ENCODE measurements at places on chromosomes 12 and 14.

DNA sequence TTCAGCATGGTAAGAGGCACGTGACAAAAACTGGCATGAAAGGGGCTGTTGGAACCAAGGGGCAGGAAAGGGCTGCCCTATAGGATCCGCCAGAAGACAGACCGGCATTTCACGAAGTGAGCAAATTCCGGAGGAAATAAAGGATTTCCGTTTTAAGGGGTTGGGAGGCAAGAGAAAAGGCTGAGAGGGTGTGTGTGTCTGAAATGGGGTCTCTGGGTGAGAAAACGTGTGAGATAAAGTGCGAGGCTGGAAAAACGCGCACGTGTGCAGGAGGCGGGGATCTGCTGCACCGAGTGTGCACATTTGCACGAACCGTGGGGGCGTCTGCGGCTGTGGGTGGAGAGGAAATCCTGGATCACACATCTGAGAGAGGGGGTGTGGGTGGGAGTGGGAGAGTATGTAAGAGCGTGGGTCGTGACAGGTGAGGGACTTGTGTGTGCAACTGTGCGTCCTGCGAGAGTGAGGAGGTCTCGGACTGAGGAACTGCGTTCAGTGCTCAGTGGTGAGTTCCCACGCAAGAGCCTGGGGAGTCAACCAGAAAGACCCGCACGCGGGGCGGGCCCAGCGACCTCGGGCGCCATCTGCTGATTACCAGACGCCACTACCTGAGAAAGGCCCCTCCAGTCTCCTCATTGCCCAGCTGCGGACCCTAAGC lies 37.0 kb upstream of the P2RX7 start:
- peak; percentile 76 for DNase-seq
- peaks cover 16% of the 10 kb centered on the region for H3K27me3 ChIP-seq

DNA sequence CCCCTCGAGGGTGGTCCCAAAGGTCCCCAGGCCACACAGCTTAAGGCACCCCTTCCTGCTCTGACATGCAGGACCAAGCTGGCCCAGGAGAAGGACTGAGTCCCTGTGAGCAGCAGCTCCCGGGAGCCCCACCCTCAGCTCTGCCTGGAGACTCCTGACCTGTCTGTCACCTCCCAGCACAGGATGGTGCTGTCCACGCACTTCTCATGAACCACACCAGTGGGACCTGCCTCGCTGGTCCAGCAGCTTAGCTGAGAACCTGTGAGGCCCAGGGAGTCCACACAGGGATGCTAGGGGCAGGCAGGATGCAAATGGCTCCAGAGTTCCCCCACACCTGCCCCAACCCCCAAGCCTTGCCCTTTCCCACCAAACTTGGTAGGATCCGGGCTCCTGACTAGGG lies 27.7 kb downstream of the CCDC85C start:
- H3K27ac ChIP-seq: no peak overlapping the region
- no peaks in the 10 kb centered on the region for H3K36me3 ChIP-seq
- no peaks in the 10 kb centered on the region for H3K4me1 ChIP-seq

DNA sequence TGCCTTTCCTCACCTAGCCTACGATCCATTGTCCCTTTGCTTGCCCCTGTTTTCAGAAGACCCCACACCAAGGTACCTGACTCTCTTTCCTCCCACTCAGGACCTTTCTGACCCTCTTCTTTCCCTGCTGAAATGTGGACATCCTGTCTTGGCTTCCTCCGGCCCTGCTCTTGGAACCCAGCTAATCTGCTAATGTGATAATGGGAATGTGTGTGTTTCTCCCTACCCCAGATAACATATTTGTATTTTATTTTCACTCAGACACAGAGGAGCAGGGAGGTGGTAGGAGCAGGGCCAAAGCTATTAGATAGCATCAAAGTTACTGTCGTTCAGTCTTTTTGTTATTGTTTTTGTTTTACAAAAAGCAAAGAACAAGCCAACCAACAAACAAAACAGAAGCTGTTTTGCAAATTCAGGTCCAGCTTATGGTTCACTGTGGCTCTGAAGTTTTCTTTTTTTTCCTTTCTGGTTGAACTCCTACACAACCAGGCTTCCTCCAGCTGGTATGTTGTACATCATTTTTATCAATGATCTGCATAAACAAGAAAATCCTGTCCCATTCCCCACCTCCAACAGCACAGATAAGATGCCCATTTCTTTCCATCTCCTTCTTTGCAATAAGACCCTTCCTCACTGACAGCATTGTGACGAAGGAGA lies 137.3 kb downstream of the C12orf75 start:
- H3K4me1 ChIP-seq: no peaks in the 10 kb centered on the region
- H3K27ac ChIP-seq: no peak overlapping the region
- H3K36me3 ChIP-seq: no peaks in the 10 kb centered on the region
- DNase-seq: no peak

DNA sequence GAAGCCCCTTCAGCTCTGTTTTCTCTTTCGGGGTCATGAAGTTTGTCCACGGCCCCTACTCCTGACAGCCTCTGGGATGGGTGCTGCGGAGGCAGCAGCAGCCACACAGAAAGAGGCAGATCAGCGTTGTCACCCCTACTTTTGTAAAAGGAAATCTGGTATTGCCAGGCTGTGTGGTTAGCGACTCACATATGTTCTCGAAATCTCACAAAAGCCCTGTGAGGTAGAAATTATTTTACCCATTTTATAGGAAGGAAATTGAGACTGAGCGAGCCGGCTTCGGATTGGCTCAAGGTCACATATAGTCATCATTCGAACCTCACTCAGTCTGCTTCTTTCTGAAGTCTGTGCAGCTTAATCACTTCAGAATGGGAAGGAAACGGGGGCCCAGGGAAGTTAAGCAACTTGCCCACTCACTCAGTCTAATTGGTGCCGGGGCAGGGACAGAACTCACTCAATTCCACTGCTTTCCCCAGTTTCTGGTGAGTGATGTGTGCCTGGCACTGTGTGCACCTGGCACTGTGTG lies 1.1 kb upstream of the CKAP4 start:
- no peaks in the 10 kb centered on the region for H3K36me3 ChIP-seq
- peak overlapping the region; percentile 55 for H3K27ac ChIP-seq
- H3K4me3 ChIP-seq: peak overlapping the region; percentile 71
- peak; percentile 27 for DNase-seq
- H3K4me1 ChIP-seq: peaks cover 11% of the 10 kb centered on the region

GRCh38 chr12:32400114-32400672 lies 835 bp downstream of the FGD4 start:
- H3K4me3 ChIP-seq: peak overlapping the region; percentile 65
- no peak for DNase-seq
- peaks cover 47% of the 10 kb centered on the region for H3K27me3 ChIP-seq
- H3K36me3 ChIP-seq: no peaks in the 10 kb centered on the region

GRCh38 chr12:17108877-17109541 lies 503.0 kb upstream of the LMO3 start:
- no peak overlapping the region for H3K4me3 ChIP-seq
- H3K4me1 ChIP-seq: no peaks in the 10 kb centered on the region
- H3K36me3 ChIP-seq: no peaks in the 10 kb centered on the region
- H3K27ac ChIP-seq: no peak overlapping the region

- H3K27me3 ChIP-seq: no peaks in the 10 kb centered on the region
- no peaks in the 10 kb centered on the region for H3K36me3 ChIP-seq
- H3K4me3 ChIP-seq: no peak overlapping the region
- peaks cover 3% of the 10 kb centered on the region for H3K4me1 ChIP-seq
- DNase-seq: no peak
Observed at GRCh38 chr12:587132-588023, 75.9 kb downstream of the NINJ2 start.

DNA sequence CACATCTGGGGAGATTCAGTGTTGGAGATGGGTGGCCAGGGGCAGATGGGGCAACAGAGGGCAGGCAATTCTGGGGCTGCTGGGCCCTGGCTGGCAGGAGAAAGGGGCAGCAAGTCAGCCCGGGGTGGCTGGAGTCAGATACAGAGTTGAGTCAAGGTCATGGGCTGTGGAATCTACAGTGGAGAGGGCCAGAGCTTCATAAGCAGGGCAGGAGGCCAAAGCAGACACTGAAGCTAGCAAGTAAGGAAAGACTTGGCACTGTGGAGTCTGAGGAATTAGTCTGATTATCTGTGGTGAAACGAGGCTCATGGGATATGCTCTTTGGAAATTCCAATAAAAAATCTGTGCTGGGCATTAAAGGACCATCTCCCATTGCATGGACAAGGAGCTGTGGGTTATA lies 95.5 kb downstream of the TMX1 start:
- no peak overlapping the region for H3K4me3 ChIP-seq
- H3K27me3 ChIP-seq: no peaks in the 10 kb centered on the region
- no peaks in the 10 kb centered on the region for H3K4me1 ChIP-seq
- DNase-seq: no peak
- no peaks in the 10 kb centered on the region for H3K36me3 ChIP-seq

DNA sequence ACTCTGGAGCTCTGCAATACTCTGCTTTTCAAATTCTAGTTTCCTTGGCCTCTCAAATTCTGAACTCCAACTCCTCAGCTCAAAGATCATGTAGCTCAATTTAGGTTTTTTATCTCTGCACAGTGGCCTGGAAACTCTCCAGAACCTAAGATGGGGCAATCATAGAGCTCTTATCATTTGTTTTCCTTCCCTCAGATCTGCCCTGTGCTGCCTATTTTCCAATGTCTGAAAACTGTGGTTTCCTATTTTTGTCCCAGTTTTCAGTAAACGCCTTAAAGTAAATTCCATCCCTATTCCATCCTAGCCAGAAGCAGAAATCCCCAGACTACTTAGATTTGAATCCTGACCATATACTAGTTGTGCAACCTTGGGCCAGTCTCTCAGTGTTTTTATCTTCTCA lies 73.2 kb downstream of the CEP83 start:
- H3K4me3 ChIP-seq: no peak overlapping the region
- DNase-seq: no peak
- H3K4me1 ChIP-seq: no peaks in the 10 kb centered on the region
- H3K27ac ChIP-seq: no peak overlapping the region

- H3K27ac ChIP-seq: no peak overlapping the region
- no peaks in the 10 kb centered on the region for H3K27me3 ChIP-seq
- H3K4me1 ChIP-seq: peaks cover 12% of the 10 kb centered on the region
- no peak for DNase-seq
- peaks cover 44% of the 10 kb centered on the region for H3K36me3 ChIP-seq
- no peak overlapping the region for H3K4me3 ChIP-seq
Observed at GRCh38 chr12:132649226-132649945, 30.8 kb downstream of the P2RX2 start.

DNA sequence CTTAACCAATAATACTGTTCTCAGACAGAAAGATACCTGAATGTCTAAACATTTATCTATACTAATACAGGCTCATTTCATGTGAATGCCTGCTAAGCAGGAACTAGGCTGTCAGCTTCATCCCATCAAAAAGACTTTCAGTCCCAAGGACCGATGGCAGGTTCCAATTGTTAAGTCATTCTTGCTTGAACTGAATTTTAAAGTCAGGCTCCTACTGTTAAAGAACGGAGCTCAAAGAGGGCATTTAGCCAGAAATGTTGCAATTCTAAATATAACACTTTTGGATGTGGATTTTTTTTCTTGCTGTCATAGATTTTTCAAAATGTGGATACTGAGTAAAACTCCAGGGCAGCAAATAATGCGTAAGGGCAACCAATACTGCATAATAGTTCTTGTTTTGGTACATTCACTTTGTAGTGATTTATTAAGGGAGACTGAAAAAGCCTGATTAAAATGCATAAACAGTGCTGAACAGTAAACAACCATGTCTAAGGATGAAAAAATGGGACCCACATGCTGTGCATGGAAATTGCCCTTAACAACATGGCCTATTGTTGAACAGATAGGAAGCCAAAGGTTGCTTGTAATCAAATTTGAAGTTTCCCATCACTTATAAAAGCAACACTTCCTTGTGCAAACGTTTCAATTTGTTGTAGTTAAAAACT lies 38.6 kb upstream of the DBX2 start:
- no peak overlapping the region for H3K4me3 ChIP-seq
- no peak for DNase-seq
- H3K4me1 ChIP-seq: no peaks in the 10 kb centered on the region

DNA sequence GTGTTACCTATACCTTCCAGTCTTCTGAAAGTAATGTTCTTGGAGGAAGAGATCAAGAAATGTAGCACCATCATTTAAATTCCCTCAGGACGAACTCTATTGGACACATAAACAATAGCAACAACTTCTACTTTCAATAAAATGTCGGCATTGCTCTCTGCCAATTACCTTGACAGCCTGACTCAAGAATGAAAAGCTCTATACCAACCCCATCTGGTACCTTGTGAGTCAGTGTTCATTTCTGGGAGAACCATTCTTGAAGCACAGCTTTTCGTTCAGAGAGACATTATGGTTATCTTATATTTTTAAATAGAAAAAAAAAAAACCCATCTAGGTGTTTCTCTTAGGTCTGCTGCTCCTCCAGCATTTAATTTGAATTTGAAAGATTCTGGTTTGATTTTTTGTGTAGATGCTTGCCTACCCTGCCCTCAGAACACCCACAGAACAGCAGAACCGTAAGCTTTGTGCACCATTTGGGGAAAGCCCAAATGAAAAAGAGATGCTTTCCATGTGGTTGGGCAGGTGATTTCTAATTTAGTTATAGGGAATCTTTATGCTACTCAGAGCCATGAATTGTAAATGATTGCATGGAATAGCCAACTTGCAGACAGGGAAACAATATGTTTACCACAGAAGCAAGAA lies 156.0 kb downstream of the SAMD4A start:
- peaks cover 28% of the 10 kb centered on the region for H3K27me3 ChIP-seq
- peaks cover 16% of the 10 kb centered on the region for H3K4me1 ChIP-seq
- DNase-seq: no peak
- no peak overlapping the region for H3K4me3 ChIP-seq
- no peaks in the 10 kb centered on the region for H3K36me3 ChIP-seq
